Adrenal gland (tissue), 19 donors: ENCODE measurements at places on chromosomes 1 and 21. TPM values are rescaled to one million over a fixed set of nuclear protein-coding genes. Genes with fewer than 3 reads are reported as not detected.
A peak's percentile ranks its signal among the peaks of the same experiment; 100 is the strongest.

DNA sequence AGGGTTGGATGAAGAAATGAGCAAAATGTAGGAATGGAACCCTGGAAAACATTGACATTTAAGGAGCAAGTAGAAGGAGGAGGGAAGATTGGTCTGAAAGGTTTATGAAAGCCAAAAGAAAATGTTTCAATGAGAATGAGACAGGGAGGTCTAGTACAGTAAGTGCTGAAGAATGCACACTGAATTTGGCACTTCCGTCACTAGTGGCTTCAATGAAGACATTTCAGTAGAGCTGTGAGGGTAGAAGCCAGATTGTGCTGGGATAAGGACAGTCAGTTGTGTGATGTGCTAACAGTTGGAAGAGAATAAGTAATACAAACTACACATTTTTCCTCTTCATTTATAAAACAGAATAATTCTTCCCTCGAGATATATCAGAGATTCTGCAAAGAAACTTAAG lies 17.1 kb downstream of the THEM4 start:
- H3K27me3 ChIP-seq: no peaks in the 10 kb centered on the region
- H3K4me3 ChIP-seq: no peak overlapping the region
- H3K36me3 ChIP-seq: peaks cover 21% of the 10 kb centered on the region
- H3K27ac ChIP-seq: no peak overlapping the region

SLC45A1 gene
- total RNA-seq: 3.2 TPM

DNA sequence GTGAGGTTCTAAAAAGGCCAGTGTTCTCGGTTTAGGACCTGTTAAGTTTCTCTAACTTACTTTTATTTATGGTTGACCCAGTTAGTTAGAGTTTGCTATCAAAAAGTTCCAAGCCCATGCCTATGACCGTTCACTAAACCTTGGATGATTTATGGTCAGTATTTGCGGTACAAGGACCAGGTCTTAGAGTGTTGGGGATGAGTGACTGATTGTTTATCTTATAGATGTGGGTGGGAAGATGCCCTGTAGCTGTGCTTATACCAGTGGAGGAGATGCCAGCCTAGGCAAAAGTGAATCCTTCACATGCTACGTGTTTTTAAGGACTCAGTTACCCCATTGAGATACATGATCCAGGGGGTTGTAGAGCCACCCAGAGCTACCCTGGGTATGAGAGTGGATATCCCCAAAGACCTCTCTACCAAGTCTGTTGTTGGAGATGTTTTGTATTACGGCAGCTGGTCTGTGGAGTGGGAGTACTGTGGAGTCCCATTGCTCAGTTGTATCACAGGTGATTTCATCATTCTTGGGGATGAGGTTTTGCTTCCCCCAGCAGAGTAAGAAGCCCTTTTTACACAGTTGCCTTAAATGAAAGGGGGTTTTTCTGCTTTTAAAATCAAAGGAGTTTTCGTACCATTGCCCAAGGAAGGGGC lies 2.1 kb downstream of the SLC22A15 start:
- H3K36me3 ChIP-seq: no peaks in the 10 kb centered on the region
- no peak overlapping the region for H3K4me3 ChIP-seq
- no peak overlapping the region for H3K27ac ChIP-seq
- no peak for DNase-seq

DNA sequence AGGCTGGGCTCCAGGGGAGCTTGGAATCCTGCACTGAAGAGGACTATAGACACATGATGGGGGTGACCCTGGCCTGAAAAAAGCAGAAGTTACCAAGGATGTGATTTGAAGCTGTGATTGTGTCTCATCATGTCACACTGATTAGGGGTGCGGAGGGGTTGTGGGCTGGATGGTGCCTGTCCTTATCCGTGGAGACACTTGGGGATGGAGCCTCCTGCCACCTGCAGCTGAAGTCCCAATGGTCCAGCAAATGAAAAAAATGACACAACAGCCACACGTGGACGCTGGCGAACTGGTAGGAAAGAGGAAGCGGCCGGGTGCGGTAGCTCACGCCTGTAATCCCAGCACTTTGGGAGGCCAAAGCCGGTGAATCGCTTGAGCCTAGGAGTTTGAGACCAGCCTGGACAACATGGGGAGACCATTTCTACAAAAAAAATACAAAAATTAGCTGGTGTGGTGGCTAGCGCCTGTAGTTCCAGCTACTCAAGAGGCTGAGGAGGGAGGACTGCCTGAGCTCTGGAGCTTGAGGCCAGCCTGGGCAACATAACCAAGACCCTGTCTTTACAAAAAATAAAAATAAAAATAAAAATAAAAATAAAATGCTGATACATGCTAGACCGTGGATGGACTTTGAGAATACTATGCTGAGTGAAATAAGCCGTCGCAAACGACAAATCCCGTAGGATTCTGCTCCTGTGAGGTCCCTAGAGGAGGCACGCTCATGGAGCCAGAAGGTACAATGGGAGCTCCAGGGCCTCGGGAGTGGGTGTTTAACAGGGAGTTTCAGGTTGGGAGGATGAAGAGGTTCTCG lies 838 bp upstream of the IBA57 start:
- no peaks in the 10 kb centered on the region for H3K27me3 ChIP-seq
- H3K4me3 ChIP-seq: no peak overlapping the region
- DNase-seq: peak; percentile 36

- no peaks in the 10 kb centered on the region for H3K36me3 ChIP-seq
- H3K4me1 ChIP-seq: no peaks in the 10 kb centered on the region
- DNase-seq: no peak
- no peak overlapping the region for H3K4me3 ChIP-seq
Measured at GRCh38 chr1:92599184-92599583, 112.5 kb upstream of the GFI1 start.

ASCL5 gene
- not detected for total RNA-seq

SHE gene
- 17.4 TPM for total RNA-seq

OR4F16 gene
- not detected for total RNA-seq

GRCh38 chr21:46637952-46638746 lies 2.7 kb downstream of the PRMT2 start:
- H3K4me1 ChIP-seq: peaks cover 33% of the 10 kb centered on the region
- H3K27me3 ChIP-seq: no peaks in the 10 kb centered on the region
- H3K36me3 ChIP-seq: peaks cover 13% of the 10 kb centered on the region
- no peak for DNase-seq
- H3K27ac ChIP-seq: no peak overlapping the region

GRCh38 chr1:30232288-30232899 lies 491.0 kb downstream of the MATN1 start:
- no peak overlapping the region for H3K4me3 ChIP-seq
- H3K27me3 ChIP-seq: peaks cover 7% of the 10 kb centered on the region
- no peak overlapping the region for H3K27ac ChIP-seq

RUNX3 gene
- total RNA-seq: 0.06 TPM

BACE2 gene
- total RNA-seq: 24.4 TPM

MANEAL gene
- total RNA-seq: 4.9 TPM

GRCh38 chr1:168601051-168601450 lies 24.6 kb downstream of the XCL1 start:
- H3K27me3 ChIP-seq: no peaks in the 10 kb centered on the region
- no peak overlapping the region for H3K4me3 ChIP-seq
- H3K36me3 ChIP-seq: no peaks in the 10 kb centered on the region
- no peak for DNase-seq

DNA sequence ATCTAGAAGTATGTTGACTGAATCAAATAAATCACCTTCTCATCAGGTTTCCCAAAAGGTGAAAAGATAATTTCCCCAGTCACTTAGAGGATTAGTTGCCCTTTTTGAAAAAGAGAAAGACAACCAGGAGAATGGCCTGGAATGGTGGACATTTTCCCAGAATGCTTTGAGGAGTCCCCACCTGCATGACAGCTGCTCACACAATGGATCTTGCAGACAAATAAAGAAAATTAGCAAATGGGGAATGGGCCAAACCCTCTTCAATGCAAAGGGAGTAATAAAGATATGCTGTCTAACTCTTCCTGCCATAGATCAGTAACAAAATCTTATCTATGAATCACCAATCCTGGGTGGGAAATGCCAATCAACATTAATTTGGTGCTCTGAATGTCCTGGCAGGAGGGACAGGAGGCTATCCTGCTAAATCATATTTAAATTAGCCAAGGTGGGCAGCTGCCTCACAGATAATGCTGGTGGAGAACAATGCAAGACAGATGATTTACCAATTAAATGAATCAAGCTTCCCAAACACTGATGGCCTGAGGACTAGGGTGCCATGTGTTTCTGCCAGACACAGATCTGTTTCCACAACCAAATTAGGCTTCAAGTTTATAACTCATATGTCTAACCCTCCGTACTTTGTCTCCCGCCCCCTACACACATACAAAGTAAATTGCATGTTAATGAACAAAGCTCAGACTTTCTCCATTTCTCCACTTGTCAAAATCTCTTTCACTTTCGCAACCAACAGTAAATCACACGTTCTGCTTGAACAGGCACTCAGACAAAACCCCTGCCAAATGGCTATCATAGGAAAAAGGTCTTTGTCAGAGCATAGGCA lies 488.0 kb upstream of the PLXNA2 start:
- no peak overlapping the region for H3K27ac ChIP-seq
- no peak overlapping the region for H3K4me3 ChIP-seq
- no peaks in the 10 kb centered on the region for H3K36me3 ChIP-seq
- H3K4me1 ChIP-seq: no peaks in the 10 kb centered on the region

DNA sequence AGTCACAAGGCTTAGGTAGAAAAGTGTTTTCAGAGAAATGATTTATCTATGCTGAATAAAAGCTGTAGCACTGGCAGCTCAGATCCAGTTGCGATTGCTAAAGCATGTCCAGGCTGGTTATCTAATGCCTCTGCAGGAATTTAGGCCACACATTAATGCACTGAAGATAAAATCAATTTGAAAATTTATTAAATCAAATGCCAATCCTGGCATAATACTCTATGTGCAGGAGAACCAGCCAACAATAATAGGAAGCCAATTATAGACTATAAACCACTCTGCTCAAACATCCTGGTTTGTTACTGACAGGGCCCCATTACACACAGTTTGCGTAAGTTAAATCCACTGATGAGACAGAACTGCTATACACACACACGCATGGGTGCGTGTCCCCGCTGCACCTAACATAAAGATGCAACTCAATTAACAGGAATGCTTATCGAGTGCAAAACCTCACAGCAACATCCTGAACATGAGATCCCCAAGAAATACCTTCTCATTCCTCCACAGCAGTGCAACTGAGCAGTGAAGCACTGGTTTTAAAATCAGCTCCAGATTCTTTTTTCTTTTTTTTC lies 40.6 kb downstream of the PTP4A2 start:
- H3K36me3 ChIP-seq: no peaks in the 10 kb centered on the region
- no peaks in the 10 kb centered on the region for H3K27me3 ChIP-seq
- no peak overlapping the region for H3K4me3 ChIP-seq

BARHL2 gene
- not detected for total RNA-seq

- peak overlapping the region; percentile 96 for H3K27ac ChIP-seq
- no peaks in the 10 kb centered on the region for H3K36me3 ChIP-seq
- H3K4me3 ChIP-seq: peak overlapping the region; percentile 1
Measured at GRCh38 chr1:18948913-18949685, 7.4 kb downstream of the IFFO2 start.

- no peaks in the 10 kb centered on the region for H3K4me1 ChIP-seq
- H3K27me3 ChIP-seq: no peaks in the 10 kb centered on the region
- no peaks in the 10 kb centered on the region for H3K36me3 ChIP-seq
Measured at GRCh38 chr1:14672005-14672404, 73.5 kb downstream of the KAZN start.
